ENCODE measurements at places on chromosomes 2 and 18.

GRCh38 chr18:42087876-42088275 is 132.8 kb downstream of the PIK3C3 start:
- no peak for DNase-seq

GRCh38 chr2:129710670-129711495 is 268.6 kb upstream of the RAB6C start:
- DNase-seq, result no peak

- DNase-seq, result no peak
Measured at GRCh38 chr2:217462121-217462520, 540.7 kb downstream of the TNS1 start.

- DNase-seq, result no peak
Measured at GRCh38 chr2:151181524-151181923, 80.1 kb downstream of the RBM43 start.

DNA sequence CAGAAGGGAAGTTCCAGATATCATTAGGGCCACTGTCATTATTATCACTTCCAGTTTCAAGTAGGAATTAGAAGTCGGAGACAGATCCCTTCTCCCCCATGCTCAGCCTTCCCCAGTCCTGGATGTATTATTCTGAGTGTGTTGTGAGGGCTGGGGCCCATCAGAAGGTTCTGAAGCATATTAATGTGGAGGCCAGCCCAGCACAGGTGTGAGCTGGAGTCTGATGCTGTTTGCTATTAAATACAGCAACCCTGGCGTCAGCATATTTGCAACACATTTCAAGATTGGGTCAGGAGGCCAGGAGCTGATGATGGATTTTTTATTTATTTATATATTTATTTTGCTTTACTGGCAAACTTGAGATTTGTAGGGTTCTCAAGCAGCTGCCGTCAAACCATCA is 195.2 kb downstream of the NRP2 start:
- no peak for DNase-seq

DNA sequence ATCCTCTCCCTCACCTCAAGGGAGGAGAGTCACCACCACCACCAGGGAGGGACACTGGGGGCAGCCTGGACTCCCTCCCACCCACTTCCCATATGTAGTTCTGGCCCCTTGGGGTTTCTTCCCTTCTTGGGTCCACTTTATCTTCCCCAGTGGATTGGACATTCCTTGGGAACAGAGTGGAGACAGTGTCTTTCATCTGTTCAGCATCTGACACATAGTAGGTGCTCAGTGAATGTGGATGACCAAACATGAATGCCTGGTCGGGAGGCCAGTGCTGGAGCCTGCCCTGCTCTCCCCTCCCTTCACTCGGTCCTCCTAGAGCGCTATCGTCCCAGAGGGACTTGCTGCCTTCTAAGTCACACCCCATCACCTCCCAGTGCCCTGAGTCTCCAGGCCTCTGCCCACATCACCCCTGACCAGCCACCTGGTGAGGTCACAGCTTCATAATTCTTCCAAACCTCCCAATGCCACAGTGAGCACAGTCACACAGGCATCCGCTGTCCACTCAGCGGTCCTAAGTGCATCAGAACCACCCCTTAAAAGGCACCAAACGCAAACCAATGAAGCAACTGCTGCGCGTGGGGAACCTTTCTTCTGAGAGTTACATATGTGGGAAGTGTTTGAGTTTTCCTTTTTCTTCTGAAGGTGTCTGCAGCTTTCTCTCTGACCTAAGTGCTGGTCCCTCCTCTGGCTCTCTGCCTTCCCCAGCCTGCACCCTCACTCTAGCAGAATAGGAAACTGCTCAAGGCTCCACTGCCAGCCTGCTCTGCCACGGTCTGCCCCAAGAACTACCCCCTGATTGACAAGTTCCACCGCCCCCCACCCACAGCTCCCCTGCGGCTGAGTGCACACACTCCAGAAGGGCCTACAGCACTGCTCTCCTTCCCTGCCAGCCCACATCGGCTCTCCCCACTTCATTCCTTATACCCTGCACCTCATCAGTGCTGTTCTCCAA is 7.2 kb upstream of the SFXN5 start:
- no peak for DNase-seq

GRCh38 chr2:126239320-126239955 is 416.5 kb upstream of the GYPC start:
- no peak for DNase-seq

GRCh38 chr2:12636837-12637581 is 79.7 kb upstream of the TRIB2 start:
- DNase-seq, result no peak

DNA sequence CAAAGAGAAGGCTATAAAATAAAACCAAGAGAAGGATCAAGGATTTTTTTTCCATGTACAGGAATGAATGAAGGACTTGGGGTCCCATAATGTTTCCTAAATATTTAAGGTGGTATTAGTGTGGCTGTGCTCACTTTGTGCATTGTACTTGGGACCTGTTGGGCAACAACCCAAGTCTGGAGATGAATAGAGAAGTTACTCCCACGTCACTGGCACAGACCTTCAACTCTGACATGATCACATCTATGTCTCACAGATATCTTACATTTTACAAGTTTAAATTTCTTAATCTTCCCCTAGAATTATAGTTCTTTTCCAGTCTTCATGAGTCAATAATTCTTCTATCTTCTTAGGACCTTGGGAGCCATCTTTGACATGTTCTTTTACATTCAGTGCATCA is 133.4 kb downstream of the PLCL1 start:
- no peak for DNase-seq

GRCh38 chr18:59448546-59448945 is 89.5 kb upstream of the LMAN1 start:
- DNase-seq, result no peak

DNA sequence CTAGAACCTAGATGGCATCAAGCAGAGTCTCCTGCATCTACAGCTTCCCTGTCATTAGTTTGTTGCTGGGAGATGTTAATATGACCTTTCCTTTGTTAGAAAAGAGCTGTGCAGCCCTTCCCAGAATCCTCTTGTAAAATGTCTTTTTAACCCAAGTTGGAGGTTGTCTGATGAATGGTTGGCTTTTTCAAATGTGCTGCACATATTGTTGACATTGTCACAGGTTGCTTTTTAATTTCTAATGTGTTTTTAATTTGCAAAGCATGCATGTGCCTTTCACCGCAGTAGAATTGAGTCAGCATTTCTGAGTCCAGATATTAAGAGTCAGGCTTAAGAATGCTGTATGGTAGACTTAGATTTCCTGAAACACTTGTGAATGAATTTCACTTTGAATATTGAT is 120.8 kb downstream of the GREB1L start:
- DNase-seq, result no peak

DNA sequence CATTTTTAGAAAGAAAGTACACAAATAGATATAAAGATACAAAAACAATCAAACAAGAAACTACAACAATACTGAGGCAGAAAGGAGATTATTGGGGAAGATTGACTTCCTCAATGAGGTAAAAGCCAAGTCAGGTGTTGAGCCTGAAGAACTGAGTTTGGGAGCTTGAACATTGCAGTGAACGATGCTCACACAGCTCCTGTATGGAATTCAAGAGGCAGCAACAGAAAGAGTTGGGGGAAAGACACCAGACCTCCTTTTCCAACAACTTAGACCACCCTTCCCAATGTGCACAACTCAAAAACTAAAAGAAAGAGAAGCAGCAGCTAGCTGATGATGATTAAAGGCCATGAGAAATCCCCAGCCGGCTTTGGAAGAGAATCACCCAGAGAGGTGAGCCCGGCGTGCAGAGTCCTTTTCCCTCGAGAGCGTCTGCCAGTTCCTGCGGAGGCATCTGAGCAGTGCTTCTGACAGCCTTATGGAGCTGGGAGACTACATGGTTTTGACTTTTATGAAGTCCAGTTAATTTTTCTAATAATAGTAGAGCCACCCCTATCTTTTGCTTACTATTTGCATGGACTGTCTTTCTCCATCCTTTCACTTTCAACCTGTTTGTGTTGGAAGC is 106.9 kb upstream of the RFX8 start:
- DNase-seq, result no peak

- no peak for DNase-seq
Measured at GRCh38 chr2:197914778-197915177, 110.4 kb downstream of the PLCL1 start.

DNA sequence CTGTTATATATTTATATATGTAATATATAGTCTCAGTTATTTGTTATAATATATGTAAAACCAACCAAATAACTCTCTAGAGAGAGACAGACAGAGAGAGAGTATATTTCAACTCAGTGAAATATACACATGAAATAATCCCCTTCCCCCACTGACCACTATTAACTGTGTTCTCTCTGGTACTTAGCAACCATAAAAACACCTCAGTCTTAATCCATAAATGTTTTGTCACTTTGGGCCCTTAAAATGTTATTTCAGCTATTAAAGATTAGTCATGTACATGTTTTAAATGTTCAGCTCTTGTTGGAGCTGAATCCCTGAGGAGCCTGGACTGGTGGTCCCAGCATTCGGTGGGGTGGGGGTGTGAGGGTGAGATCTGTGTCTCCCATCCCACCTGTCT is 122.2 kb upstream of the MAP3K20 start:
- no peak for DNase-seq

GRCh38 chr2:163709270-163709669 is 26.5 kb downstream of the FIGN start:
- no peak for DNase-seq

DNA sequence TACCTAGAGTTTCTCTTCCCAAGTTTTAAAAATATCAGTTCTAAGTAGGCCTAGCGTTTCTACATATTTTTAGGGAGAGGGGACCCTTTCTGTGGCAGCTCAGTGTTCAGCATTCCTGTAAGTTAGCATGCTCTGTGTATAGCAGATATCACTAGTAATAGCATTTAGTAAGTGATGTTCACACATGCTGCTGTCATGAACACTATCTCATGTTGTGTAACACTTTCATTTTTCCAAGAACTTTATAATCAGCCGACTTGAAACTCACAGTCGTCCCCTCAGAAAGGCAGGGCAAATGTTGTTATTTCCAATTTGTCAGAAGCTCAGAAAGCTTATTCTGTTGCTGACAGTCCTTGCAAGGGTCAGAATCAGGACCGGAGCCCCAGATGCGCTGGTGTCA is 267.7 kb downstream of the ALPK2 start:
- DNase-seq, result no peak

DNA sequence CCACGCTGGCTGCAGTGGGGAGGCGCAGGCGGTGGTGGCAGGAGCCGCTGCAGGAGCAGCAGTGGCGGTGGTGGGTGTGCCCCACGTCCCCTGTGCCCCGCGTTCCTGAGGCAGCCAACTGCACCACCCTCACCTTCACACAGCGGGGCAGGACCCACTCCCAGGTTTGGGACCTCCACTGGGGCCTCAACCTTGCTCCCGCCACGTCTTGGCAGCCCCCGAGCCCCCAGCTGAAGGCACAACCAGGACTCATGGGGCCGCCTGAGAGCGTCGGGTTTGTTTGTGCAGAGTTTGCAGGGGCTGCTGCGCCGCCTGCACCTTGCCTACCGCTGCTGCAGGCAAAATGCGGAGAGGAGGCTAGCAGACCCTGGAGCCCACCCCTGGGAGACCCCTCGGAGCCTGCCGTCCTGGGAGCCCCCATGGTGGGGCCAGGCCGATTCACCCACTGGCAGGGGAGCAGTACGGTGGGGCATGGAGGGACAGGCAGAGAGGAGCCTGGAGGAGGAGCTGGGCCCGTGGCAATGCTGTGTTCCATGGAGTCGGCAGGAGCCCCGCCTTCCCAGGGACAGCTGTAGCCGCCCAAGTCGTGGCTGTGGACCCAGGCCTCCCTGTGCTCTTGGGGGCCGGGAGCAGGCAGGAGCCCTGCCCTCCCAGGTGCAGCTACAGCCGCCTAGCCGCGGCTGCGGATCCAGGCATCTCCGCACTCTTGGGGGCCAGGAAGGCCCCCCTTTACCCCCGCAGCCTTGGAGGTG is 14.7 kb upstream of the EML6 start:
- no peak for DNase-seq

GRCh38 chr2:43408407-43409160 is 182.2 kb upstream of the ZFP36L2 start:
- no peak for DNase-seq

DNA sequence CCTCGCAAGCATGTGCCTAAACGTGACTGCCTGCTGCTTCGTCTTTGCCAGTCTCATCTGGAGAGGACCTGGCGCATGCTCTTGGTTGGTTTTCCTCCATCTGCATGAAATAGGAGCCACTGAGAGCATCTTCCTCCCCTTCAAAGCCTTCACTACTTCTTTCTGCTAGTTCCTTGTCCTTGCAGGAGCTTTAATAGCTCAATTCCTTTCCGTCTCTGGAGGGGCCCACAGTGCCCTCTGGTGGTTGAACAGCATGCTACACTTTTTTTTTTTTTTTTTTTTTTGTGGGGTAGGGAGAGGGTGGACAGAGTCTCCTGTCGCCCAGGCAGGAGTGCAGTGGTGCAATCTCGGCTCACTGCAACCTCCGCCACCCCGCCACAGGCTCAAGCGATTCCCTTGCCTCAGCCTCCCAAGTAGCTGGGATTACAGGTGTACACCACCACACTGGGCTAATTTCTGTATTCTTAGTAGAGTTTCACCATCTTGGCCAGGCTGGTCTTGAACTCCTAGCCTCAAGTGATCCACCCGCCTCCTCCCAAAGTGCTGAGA is 59.6 kb downstream of the SP110 start:
- peak; percentile 4 for DNase-seq

DNA sequence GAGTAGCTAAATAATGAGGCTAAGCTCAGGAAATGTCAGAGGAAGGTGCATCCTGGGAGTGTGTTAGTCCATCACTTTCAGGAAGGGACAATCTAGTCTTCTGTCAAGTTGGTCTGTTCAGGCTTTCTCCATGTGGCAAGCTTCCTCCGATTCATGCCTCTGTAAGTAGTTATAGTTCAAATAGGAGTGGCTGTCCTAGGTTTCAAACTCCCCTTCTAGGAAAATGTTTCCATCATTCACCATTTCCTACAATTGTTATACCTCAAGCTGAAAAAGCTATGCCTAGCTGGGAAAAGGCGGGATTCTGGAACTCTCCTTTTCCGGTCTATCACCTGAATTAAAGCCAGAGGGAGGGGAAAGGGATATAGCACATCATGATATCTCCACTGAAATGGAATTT is 287.7 kb upstream of the ZSWIM2 start:
- DNase-seq, result no peak

- DNase-seq, result no peak
Measured at GRCh38 chr2:241074065-241074818, 27.8 kb downstream of the MTERF4 start.

DNA sequence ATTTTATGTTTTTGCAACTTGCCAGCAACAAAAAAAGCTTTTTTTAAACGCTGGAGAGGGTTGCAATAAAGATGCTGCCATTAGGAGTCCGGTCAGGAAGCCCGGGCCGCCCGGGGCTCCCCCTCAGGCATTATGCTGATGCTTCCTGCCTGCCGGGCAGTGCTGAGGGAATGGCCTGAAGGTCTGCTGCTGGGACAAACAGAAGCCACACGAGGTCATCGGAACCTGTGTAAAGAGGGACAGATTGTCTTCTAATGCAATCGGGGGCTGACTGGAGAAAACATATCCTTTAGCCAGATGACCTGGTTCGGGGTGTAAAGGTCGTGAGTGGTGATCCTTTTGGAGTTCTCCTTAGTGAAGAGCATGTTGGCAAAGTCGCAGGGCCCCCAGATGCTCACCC is 2.3 kb downstream of the IMPA2 start:
- DNase-seq, result no peak
